ENCODE measurements at places on chromosomes 1 and 21. TPM values are rescaled to one million over a fixed set of nuclear protein-coding genes. Genes with fewer than 3 reads are reported as not detected.

DNA sequence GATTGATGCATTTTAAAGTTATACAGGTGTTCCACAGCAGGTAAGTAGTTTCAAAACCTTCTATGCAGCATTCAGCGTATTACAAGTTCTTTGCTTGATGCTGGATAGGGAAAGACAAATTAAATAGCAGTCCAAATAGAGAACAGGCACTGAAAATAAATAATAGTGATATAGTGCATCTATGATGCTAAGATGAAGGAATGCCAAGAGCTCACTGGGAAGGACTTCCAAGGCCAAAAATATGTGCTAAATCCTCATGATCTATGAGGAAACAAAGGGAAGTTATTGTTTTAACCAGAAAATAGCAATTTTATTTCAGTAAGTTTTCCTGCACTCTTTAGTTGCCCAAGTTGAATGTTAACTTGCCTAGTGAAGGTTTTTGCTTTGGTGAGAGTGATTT is 127.8 kb upstream of the GREM2 start:
- H3K27ac ChIP-seq = no peak overlapping the region
- H3K36me3 ChIP-seq = no peaks in the 10 kb centered on the region

ATP6V1G3 gene
- not detected for total RNA-seq

GRCh38 chr1:54290506-54291184 is 90.7 kb downstream of the MRPL37 start:
- no peak overlapping the region for H3K4me3 ChIP-seq
- peaks cover 97% of the 10 kb centered on the region for H3K4me1 ChIP-seq
- H3K27ac ChIP-seq = peak overlapping the region; percentile 87
- H3K36me3 ChIP-seq = no peaks in the 10 kb centered on the region
- no peak for DNase-seq
- H3K27me3 ChIP-seq = no peaks in the 10 kb centered on the region

GRCh38 chr21:37527103-37527502 is 160.5 kb downstream of the DYRK1A start:
- peak; percentile 79 for DNase-seq
- H3K27me3 ChIP-seq = no peaks in the 10 kb centered on the region
- H3K36me3 ChIP-seq = no peaks in the 10 kb centered on the region
- H3K4me3 ChIP-seq = no peak overlapping the region

All from esophagus muscularis mucosa (tissue), 4 donors.